ENCODE measurements at places on chromosomes 3 and 15.
A peak's percentile ranks its signal among the peaks of the same experiment; 100 is the strongest.

- no peak for DNase-seq
Observed at GRCh38 chr3:179464323-179465092, 13.2 kb upstream of the GNB4 start.

- peak; percentile 14 for DNase-seq
Observed at GRCh38 chr3:133868186-133868585, 27.5 kb downstream of the RAB6B start.

DNA sequence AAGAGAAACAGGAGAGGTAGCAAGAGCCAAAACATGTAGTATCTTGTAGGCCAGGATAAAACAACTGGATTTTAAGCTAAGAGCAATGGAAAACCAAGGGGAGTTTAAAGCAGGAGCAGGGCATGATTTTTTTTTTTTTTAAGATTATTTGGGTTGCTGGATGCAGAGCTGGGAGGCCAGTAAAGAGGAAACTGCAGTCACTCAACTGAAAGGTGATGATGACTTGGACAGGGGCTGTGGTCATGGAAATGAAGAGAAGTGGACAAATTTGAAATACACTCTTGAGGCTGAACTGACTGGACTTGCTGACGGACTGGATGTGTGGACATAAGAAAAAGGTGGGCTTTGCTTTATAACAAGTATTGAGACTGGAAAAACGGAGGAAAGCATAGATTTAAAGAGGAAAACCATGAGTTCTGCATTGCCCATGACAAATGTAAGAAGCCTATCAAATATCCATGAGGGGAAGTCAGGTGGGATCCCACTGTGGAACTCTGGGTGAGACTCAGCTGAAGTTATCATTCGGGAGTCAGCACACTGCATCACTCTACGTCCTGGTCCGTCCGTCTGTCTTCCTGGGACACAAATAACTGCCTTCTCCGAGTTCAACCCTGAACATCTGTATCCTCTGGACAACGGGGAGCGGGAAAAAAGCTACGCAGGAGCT, 688 bp downstream of the XPC start:
- no peak for DNase-seq

DNA sequence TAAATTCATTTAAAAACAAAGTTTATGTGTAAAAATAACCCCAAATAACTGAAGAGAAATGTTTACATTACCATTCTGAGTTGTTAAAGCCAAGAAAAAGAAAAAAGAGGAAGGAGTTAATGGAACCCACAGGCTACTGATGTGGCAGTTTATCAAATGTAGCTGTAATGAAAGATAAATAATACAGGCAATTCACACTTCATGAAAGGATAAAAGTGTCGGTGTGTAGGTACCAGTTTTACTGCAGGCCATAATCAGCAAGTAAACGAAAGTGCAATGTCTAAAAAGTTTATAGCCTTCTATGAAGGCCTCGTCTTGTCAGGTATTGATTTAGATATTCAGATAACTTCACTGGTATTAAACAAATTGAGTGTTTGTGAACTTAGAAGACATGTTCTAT, 164.6 kb downstream of the DPH6 start:
- no peak for DNase-seq

- DNase-seq = no peak
Observed at GRCh38 chr3:99641480-99641879, 3.1 kb downstream of the COL8A1 start.
